ENCODE measurements at places on chromosomes 11 and 22.

GRCh38 chr11:122696662-122697061 is 41.1 kb downstream of the UBASH3B start:
- no peak for DNase-seq

DNA sequence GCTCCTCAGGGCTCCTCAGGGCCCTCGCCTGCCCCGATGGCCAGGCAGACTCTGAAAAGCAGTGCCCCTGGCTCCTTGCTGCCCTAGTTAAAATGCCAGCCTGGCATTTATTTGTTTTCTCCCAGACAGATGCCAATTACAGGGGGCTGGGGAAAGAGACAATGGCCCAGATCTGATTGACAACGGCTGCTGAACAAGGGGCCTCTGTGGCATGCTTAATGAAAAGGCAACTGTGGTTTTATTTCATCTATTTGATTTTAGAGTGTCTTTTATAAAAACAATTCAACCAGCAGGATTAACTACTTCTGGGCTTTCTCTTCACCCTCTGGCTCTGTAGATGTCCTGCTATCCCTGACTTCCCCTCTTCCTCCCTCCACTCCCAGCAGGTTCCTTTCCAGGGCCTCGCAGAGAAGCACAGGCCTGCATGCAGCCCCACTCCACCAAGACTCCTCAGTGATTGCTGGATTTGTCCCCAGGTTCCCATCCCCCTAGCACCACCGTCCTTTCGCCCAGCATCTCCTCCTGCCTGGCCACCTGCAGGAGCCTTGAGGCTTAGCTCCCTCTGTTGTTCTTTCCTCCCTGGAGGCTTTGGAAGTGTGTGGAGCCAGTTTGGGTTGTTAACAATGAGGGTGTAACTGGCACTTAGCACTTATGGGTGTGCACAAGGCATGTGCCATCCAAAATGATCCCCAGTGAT is 171.1 kb downstream of the TENM4 start:
- no peak for DNase-seq

DNA sequence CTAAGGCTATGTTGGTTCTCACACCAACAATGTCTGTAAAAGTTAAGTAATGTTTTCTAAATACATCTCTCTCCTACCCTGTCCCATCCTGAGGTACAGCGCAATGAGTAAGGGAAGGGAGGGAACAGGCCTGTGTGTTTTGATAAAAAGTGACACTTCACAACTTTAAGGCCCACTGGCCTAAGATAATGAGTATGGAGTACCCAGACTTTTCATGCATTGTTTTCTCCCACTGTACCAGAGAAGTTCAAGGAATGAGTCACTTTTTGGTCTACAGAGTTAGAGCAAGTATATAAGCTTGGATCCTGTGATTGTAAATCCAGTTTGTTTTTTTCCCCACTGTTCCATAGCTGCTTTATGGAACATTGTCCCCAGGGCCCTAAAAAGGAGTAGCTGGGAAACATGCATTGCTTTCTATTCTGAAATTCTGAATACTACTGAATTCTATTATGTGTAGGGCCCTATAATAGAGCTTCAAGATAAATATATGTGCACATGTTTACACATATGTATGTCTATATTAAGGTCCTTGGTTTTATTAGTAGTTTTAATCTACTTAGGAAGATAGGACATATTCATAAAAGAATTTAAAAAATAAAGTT is 29.8 kb downstream of the KCNE3 start:
- no peak for DNase-seq

- DNase-seq = no peak
Measured at GRCh38 chr11:32184041-32184722, 93.3 kb downstream of the RCN1 start.

DNA sequence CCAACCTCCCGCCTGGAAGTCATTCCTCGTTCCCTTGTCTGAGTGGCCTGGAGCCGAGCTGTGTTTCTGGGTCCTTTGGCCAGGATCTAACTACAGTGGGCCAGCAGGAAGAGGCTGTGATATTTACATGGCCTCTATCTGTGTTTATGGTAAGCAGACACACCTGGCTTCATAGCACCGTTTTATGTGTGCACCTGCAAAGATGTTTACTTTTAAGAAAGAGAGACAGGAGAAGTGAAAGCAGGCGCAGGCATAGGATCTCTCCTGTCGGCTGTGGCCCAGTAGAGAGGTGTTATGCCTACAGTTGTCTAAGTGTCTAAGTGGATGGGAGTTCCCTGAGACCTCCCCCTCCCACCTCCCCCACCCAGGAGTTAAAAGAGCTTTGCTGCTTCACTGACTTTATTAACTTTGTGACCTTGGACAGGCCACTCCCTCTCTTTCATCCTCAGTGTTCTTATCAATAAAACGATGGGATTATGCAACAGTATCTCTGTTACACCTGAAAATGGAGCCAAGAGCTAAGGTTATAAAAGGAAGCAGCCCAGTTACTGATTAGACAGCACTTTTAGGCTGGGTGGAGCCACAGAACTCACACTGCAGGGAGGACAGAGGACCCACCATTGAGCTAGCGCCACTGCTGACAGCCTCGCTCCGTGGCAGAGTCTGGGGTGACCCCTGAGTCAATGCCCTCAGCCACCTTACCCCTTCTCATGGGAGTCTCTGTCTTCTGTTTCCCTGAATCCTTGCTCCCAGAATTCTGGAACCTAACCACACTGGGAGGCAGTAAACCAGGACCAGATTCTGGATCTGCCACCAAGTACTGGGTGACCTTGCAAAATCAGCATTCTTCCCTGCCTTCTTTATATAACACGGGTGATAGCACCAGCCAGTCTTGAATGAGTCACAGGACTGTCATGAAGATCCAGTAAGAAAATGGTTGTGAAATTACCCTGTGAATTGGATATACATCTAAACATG is 22.0 kb downstream of the ST14 start:
- DNase-seq = no peak

GRCh38 chr11:9351321-9351881 is 33.1 kb upstream of the IPO7 start:
- no peak for DNase-seq

DNA sequence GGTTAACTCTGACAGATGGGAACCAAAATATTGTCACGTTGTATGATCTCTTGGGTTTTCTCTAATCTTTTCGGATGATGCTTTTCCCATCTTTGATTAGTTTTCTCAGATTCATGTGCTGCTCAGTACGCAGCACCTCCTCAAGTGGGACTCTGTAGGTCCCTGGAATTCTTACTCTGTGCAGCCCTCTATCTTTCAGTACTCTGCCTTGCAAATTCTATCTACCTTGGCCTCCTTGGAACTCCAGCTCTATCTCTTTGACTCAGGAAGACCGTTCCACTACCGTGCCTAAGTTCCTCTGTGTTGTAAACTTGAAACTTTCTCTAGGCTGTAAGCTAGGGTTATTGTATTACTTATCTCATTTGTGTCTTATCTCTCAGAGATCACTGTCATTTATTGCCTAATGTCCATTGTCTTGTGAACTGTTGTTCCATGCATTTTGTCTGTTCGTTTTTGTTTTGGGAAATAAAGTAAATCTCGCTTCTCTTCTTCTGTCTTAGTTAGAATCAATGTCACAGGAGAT is 20.1 kb upstream of the CHORDC1 start:
- no peak for DNase-seq

DNA sequence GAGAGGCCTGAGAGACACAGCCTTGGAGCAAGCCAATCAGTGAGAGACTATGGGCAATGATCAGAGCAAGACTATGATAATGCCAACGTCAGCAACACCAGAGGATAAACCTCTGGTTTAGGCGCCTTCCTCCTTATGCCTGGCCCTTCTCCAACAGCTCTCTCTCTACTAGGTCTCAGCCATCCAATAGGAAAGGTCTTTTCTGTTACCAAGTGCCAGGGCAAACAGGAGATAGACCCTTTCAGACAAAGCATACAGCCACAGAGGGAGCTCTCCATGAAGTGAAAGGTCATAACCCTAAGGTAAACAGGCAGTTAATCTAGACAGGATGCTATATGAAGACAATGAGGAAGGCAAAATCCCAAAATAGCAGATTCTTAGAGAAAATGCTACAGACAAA is 9.5 kb downstream of the STK33 start:
- no peak for DNase-seq

GRCh38 chr11:120622189-120622875 is 110.8 kb downstream of the GRIK4 start:
- DNase-seq = no peak

GRCh38 chr11:44737245-44738085 is 10.7 kb downstream of the TSPAN18 start:
- DNase-seq = no peak

- no peak for DNase-seq
Measured at GRCh38 chr22:36327922-36328551, 59.7 kb downstream of the MYH9 start.

- DNase-seq = no peak
Measured at GRCh38 chr11:76256448-76256847, 50.1 kb upstream of the WNT11 start.

- DNase-seq = peak; percentile 58
Measured at GRCh38 chr11:124943254-124943616, 7.4 kb upstream of the HEPACAM start.

GRCh38 chr22:39365492-39365780 is 15.6 kb downstream of the SYNGR1 start:
- DNase-seq = no peak

- no peak for DNase-seq
Measured at GRCh38 chr11:69062169-69062855, 13.6 kb downstream of the TPCN2 start.

DNA sequence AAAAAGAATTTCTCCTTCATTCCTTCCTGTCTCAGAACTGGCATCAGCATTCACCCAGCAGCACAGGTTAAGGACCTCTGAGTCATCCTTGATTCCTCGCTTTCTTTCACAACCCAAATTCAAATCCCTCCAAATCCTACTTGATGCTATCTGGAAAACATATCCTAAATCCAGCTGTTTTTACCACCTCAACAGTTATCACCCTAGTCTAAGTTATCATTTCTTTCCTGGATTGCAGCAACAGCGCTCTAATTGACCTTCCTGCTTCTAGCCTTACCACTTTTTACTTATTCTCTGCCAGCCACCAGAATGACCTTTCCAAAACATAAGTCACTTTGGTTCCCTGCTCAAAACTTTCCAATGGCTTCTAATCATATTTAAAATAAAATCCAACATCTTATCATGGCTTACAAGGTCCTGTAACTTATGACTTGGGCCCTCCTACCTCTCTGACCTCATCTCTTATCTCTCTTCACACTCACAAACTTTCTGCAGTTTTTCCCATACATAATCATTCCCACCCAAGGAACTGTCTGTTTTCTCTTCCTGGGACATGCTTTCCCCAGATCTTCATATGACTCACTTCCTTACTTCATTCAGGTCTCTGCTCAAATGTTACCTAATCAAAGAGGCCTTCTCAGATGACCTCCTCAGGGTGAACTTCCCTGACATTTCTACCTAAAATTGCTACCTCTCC is 119.4 kb downstream of the TTC28 start:
- DNase-seq = no peak

- DNase-seq = no peak
Measured at GRCh38 chr11:25927411-25927953, 404.4 kb upstream of the ANO3 start.

- no peak for DNase-seq
Measured at GRCh38 chr11:86570020-86570419, 102.4 kb downstream of the ME3 start.

DNA sequence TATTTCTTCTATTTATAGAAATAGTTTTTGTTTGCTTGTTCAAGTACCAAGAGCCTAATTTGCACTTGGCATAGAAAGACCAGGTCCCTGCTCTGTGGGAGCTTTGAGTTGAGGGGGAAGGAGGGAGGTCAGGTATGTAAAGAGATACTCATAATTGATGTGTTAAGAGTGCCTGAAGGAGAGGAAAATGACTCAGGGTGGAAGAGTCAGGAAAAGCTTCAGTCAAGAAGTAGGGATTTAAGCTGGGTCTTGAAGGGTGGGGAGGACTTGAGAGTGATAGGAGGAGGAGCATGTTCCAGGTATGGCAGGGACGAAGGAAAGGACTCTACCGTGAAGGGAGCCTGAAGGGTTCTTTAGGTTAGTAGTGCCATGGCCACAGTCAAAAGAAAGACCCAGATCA is 9.0 kb downstream of the RBX1 start:
- no peak for DNase-seq

- DNase-seq = no peak
Measured at GRCh38 chr11:69366591-69366990, 72.6 kb downstream of the MYEOV start.

DNA sequence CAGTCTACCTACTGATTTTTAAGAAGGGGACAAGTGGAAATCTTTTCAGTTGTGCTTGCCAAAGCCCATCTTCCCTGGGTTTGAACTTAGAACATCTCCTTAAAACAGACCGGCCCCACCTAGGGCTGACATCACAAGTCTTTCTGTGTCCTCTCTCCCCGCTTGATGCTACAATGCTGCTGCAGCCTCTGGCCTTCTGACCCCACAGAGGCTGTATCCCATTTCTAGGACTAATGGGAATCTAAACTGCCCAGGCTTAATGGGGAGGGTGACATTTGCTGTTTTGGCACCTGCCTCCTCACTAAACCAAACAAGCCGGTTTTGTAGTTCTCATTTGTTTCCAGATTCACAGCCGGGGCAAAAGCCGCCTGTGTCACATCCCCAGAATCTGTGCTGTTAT is 121.3 kb upstream of the CADM1 start:
- DNase-seq = no peak

GRCh38 chr11:34049028-34049427 is 2.5 kb upstream of the CAPRIN1 start:
- DNase-seq = no peak

- no peak for DNase-seq
Measured at GRCh38 chr22:42151924-42152635, 21.5 kb upstream of the CYP2D6 start.

- peak; percentile 59 for DNase-seq
Measured at GRCh38 chr22:24156913-24157821, 24.1 kb upstream of the SUSD2 start.

DNA sequence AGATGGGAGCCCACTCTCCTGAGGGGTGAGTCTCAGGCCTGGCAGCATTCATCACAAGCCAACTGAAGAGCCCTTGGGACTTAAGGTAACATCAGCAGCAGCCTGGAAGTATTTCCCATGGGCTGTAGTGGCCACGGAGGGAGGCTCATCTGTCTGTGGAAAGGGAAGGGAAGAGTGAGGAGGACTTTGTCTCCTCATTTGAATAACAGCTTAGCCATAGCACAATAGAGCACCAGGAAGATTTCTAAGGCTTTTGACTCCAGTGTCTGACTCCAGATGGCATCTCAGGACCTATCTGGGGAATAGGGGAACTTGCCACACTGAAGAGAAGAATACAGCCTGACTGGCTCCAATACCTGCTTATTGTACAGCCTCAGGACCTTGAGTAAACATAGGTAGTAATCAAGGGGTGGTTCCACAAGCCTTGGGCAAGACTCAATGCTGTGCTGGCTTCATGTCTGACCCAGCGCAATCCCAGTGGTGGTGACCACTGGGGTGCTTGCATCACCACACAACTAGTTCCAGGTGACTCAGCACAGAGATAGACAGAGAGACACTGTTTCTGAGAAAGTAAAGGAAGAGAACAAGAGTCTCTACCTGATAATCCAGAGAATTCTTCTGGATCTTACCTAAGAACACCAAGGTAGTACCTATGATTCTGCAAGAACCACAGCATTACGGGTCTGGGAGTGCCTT is 510.5 kb upstream of the CCDC179 start:
- no peak for DNase-seq
